Activated naive CD4-positive, alpha-beta T cell treated with Interleukin-2 at 50 U/mL for 16 hours (primary cell): ENCODE measurements at places on chromosomes 1 and 21.

DNA sequence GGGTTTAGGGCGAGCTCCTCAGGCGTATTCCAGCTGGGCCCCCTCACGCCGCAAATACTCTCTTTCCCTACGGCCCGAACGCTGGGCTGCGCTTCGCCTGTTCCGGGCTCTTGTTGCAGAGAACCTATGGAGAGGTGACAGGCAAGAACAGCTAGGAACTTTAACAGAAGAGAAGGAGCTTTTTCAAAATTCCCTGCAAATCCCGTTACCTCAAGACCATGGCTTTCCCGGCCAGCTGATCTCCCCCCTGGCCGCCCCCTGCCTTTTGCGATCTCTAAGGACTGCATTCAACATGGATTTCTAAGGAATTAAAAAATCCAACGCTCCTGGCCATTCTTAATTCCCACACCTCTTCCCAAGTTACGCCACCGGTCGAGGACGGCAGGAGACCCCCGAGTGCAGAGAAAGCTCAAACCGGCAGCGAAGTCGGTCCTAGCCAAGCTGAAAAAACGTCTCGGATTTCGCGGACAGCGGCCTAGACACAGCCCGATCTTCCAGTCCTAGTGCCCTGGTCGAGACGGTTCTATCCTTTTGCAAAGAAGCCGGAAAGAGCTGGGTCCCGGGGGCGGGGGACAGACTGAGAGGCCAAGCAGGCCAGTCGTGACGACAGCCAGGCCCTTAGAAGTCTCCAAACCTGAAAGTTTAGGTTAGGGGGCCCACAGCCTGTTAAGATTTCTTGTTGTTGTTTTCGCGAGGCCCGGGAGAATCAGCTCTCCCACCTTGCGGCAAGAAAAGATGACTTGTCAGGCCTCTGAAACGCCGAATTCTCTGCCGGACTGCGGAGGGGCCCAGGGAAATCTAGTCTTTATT, 1.1 kb upstream of the TBX15 start:
- DNase-seq, result no peak

DNA sequence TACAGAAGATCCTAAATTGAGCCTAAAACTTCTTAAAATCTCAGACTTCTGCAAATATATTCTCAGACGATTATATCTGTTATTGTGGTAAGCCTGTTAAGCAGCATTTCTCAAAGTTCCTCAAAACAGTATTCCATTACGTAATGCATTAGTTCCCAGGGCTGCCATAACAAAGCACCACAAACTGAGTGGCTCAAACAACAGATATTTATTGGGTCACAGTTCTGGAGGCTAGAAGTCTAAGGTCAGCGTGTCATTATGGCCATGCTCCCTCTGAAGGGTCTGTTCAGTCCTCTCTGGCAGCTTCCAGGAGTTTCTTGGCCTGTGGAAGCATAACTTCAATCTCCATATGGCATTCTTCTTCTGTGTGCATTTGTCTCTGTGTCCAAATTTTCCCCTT, 103.5 kb upstream of the ST6GALNAC5 start:
- DNase-seq, result no peak

- DNase-seq, result no peak
Measured at GRCh38 chr21:45085700-45086099, 11.3 kb downstream of the ADARB1 start.

GRCh38 chr1:72724951-72725861, 442.9 kb upstream of the NEGR1 start:
- DNase-seq, result no peak

- DNase-seq, result no peak
Measured at GRCh38 chr1:110548381-110548780, 29.4 kb upstream of the KCNA10 start.

- no peak for DNase-seq
Measured at GRCh38 chr1:35587736-35588135, 14.6 kb downstream of the TFAP2E start.

DNA sequence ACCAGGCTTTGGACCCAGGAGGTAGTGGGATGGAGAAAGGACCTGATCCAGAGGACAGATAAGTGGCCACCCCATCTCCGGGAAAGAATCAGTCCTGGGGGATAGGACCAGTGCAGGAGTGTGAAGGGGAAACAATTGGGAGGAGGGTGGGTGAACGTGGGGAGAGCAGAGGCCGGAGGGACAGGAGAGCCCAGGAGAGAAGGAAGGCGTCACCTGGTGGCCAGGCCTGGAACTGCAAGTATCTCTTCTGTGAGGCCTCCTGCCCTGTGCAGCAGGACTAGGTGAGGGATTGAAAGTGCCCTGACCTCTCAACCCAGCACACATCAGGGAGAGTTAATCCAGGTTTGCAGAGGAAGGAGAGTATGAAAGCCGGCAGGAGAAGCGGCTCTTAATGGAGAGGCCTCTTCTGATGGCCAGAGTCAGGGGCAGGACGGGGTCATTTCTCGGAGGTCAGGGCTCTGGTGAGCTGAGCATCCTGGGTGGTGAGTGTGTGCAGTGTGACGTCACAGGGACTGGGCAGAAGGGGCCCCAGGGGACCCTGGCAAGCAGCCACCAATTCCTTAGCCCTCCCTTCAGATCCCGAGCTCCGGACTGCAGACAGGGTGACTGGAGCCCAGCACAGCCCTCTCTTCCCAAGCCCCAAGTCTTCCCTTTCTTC, 9.2 kb upstream of the LAD1 start:
- DNase-seq, result peak; percentile 68

- DNase-seq, result no peak
Measured at GRCh38 chr1:87821335-87821697, 492.6 kb downstream of the LMO4 start.

- no peak for DNase-seq
Measured at GRCh38 chr1:222117809-222118208, 375.9 kb upstream of the DUSP10 start.

DNA sequence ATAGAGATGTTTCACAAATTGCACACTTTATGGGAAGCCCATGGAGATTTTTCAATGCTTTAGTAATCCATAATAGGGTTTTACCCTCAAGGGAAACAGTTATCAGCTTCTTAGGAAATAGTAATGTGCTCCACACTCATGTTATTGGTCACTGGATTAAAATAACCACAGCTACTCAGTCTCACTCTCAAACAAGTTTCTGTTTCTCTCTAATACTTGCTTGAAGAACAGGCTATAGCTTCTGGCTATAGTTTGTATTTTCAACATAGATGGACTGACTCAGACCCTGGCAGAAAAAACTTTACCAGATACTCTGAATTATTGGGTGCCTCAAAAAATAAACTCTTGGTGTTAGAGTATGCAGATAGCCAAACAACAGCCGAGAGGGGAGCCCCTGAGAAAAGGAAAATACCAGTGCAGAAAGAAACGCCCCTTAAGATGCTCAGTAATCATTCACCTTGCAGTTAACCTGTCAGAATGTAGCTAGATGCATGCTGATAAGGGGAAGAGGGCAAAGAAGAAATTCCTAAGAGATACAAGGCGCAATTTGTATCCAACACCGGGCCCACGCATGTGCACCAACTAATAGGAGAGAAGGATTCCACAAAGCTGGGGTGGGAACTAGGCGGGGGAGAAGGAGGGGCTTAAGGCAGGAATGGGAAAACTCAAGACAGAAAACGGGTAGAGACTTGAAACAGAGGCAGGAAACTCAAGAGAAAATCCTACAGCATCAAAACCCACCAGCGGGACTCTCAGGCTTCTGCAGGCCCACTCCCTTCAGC, 30.4 kb upstream of the PDE4B start:
- DNase-seq, result no peak

DNA sequence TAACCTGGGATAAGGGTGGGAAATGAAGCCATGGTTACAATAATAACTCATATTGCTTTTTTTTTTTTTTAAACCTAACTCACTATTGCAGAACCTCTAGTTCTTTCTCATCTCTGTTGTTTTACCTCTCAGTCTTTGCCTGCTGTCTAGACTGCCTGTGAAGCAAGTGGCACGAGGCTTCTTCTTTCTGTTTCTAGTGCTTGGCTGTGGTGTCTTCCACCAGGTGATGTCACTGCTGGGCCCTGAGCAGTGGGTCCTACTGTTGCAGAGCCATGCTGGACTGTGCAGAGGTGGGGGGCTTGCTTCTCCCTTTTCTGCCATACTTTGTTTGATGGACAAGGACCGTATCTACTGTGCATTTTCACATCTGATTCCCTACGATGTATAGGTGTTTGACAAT, 51.7 kb downstream of the ZNF326 start:
- DNase-seq, result no peak

- DNase-seq, result no peak
Measured at GRCh38 chr1:115506924-115507589, 134.7 kb upstream of the VANGL1 start.

DNA sequence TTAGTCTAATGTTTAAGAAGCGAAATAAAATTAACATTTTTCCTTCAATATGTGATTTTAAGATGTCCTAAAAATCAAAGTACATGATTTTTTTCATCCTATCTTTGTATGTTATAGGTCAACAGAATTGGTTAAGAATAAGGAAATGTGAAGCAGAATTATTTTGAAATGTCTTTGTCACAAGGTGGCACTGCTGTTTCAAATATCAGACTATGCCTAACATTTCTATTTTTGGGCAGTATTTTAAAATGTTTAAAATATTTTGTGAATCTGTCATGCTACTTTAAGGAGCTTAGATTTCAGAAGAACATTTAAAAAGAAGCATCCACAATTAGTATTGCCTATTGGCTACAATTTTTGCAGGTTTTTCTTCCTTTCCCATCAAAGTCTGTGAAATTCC, 38.7 kb downstream of the AMY1C start:
- DNase-seq, result no peak

DNA sequence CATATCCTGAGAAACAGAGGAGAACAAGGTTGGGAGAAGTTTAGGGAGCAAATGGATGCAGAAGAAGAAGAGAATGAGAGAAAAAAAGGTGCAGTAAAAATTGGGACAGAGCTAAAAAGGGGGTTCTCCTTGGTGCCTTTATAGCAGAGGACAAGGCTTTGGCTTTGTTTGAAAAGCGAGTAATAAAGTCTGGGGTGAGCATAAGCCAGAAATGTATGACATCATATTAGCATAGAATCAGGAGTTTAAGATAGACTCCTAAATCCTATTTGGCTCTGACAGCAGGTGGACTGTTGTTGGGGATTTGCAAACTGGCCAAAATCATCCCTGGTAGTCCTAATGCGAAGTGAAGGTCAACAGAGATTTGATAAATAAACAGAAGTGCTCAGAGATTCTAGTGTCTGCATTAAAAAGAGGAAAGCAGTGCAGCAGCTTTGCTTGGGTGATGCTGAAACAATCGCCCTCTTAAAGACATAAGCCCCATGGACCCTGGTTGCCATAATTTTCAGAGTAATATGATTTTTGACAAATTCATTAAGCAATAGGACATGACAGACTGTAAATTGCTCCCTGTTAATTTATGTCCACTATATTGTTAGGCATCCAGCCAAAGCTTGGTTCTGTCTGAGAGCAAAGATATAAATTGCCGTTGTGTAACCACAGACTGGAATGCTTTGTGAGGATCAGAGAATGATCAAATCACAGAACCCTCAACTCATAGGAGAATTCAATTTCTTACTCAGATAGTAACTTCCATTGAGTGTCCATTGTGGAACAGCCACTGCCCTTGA, 385.0 kb upstream of the NFIA start:
- no peak for DNase-seq

DNA sequence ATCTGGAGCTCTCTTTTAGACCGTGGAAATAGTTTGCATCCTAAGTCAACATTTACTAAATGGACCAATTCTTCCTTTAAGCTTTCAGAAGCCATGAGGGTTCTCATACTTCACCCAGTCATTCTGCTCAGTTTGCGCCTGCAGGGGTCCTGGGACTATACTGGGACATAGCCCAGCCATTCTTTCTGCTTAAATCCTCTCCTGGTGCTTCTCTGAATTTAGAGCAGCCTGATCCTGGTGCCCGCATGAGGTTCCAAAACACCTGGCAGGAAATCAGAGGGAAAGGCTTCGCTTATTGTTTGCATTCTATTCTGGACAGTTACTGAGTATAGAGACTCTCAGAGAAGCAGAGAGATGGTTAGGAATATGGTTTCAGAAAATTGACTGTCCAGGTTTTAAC, 27.0 kb downstream of the TNN start:
- no peak for DNase-seq

- DNase-seq, result no peak
Measured at GRCh38 chr1:214285610-214286440, 4.9 kb downstream of the SMYD2 start.

DNA sequence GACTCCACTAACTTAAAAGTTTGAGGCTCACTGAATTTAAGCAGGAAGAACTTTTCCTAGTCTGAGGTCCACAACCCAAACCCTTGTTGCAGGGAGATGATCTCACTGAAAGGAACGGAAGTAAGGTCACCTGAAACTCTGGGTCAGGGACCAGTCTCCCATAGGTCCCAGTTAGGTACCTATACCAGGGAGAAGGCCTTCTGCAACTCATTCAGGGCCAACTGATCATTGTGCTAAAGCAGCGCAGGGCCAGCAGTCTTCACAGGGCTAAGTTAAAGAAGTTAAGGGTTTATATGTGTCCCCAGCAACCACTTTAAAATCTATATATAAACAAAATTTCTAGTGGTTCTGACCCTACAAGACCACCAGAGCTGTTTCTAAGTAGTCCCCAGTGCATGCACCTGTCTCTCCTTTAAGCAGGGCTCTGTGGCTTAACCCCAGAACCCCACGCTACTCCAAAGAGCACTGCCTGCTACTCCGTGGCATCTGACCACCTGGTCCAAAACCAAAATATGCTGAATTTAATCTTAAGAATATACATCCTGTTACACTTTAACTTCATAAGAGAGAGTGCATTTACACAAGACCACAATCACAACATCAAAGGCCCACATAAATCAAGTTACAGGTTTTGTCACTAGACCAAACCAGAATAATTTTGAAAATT, 2.8 kb downstream of the SRSF10 start:
- no peak for DNase-seq

- DNase-seq, result no peak
Measured at GRCh38 chr1:42152119-42152518, 1.1 kb upstream of the GUCA2B start.
